Heart left ventricle (tissue), 16 donors: ENCODE measurements at places on chromosomes 11 and 22. TPM values are rescaled to one million over a fixed set of nuclear protein-coding genes. Genes with fewer than 3 reads are reported as not detected.

DHCR7 gene
- 38.2 TPM for total RNA-seq

CARNS1 gene
- 14.9 TPM for total RNA-seq

GRCh38 chr11:43367382-43368178, 8.9 kb downstream of the TTC17 start:
- DNase-seq, result no peak

DNA sequence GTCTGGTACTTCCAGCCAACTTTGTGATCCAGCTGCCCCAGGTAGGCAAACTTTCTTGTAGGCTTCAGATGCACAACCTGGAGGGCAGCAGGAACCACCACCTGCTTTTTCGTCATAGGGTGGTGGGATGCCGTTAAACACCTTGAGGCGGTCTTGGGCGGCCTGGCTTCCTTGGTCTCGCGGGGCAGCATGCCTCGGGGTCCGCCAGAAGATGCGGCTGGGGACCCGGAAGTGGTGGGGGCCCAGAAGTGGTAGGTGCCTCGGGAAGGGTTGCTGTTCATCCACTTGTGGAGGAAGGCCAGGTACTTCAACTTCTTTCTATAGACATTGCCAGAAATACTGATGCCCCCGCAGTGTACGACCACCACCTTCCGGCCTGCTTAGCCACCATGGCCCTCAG, 13.3 kb downstream of the DUSP18 start:
- DNase-seq, result no peak

DNA sequence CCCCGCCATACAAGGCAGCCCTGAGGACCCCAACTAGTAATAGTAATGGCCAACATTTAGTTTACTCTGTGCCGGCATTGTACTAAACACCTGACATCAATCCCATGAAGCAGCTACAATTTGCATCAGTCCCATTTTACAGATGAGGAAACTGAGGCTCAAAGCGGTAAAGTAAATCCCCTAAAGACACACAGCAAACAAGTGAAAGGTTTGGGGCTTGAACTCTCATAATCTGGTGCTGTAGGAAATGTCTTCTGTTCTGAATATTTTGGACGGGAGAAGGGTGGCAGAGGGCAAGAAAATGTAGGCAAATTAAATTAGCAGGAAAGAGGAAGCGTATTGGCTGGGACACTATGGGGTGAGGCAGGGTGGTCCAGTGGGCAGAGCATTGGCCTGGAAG, 160.3 kb upstream of the SYT13 start:
- DNase-seq, result no peak

DNA sequence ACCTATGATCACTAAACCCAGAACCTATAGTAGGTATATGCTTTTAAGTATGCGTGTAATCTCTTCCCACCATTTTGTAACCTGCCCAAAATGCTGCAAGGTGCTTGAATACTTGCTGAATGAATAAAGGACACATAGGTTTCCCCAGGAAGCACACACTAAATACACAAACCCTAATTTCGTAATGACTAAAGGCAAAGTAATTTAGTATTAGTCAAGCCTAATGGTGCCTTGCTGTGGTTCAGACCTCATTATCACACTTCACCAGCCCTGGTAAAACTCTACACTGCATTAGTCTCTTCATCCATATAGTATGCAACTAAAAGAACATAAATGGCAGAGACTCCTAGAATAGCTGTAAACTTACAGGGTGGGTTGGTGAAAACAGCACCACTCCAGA, 289.0 kb upstream of the PITPNB start:
- DNase-seq, result no peak

LAYN gene
- 3.3 TPM for total RNA-seq

CAT gene
- 183 TPM for total RNA-seq

DNA sequence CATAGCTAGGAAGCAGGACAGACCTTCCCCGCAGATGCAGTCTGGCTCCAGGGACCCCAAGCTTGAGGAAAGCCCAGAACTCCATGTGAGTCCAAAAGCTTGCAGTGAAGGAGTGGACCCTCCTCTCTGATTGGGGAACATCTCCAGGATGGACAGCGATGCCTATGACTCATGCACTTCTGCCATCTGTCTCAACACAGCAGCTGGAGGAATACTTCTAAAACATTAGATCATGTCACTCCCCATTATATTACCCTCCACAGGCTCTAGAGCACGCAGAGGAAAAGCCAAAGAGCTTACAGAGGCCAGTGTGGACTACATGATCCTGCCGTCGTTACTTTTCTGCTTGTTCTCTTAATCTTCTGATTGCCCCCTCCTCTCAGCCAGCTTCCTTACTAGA, 605.7 kb downstream of the INSC start:
- no peak for DNase-seq

JAML gene
- 2.2 TPM for total RNA-seq

ANO9 gene
- total RNA-seq, result not detected

DNA sequence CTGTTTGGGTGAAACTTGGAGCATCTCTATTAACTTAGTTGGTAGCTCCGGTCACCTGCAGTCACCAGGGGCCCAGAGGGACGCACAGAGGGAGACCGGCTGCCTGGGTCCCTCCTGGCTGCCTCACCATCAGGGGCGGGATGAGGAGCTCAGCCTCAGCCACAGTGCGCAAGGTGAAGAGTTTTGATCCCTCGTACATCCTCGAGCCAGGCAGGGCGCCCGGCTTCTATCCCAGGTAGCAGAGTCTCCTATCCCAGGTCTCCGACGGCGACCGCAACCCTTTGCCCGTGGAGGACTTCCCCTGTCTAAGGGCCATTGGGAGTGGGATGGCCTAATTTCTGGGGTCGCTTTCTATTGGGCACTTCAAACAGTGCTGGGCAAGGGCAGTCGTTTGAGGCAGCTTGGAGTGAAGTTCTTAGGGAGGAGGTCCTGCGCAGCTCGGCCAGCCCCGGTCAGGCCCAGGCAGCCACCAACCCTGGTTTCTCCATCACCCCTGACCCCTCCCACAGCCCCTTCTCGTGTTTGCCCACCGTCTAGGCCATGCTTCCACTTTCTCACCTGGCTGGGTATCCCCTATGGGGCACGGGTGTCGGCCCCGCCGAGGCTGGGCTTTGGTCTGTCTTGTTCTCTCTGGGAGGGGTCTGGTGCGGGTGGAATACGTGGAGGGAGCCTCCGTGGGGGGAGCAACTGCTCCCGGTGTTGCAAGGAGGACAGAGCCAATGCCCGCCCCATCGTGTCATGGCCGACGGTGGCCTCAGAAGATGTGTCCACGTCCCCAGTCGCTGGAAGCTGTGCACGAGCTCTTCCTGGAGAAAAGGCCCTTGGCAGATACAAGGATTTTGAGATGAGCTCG, 3.6 kb upstream of the MRGPRG start:
- DNase-seq, result no peak

- no peak for DNase-seq
These were observed 267.2 kb upstream of the MTNR1B start for GRCh38 chr11:92702037-92702804.

CLCF1 gene
- total RNA-seq, result 0.86 TPM
